ENCODE measurements at places on chromosomes 11 and 22. TPM values are rescaled to one million over a fixed set of nuclear protein-coding genes. Genes with fewer than 3 reads are reported as not detected.

The FXYD6 gene
- 0.35 TPM for total RNA-seq

The BTG4 gene
- not detected for total RNA-seq

The PRR5L gene
- 14.6 TPM for total RNA-seq

The ZBTB16 gene
- 0.23 TPM for total RNA-seq

The TEX54 gene
- not detected for total RNA-seq

The KCNK4 gene
- total RNA-seq: not detected

The UBASH3B gene
- 43.2 TPM for total RNA-seq

Data from A549 treated with GW870086 at 1 μM for 4 hours (cell line).